ENCODE measurements at places on chromosomes 12 and 14.

DNA sequence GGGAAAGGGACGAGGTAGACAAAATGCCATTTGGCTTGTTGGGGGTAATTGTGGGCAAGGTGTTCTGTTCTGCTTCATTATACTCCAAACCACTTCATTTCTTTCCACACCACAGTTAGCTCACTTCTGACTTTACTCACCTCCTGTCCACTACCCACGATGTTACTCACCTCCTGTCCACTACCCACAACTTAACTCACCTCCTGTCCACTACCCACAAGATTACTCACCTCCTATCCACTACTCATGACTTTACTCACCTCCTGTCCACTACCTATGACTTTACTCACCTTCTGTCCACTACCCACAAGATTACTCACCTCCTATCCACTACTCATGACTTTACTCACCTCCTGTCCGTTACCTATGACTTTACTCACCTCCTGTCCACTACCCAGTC, 10.1 kb upstream of the TWF1 start:
- DNase-seq = no peak

- no peak for DNase-seq
These were observed 1665.8 kb upstream of the FLRT2 start for GRCh38 chr14:83864106-83864505.

DNA sequence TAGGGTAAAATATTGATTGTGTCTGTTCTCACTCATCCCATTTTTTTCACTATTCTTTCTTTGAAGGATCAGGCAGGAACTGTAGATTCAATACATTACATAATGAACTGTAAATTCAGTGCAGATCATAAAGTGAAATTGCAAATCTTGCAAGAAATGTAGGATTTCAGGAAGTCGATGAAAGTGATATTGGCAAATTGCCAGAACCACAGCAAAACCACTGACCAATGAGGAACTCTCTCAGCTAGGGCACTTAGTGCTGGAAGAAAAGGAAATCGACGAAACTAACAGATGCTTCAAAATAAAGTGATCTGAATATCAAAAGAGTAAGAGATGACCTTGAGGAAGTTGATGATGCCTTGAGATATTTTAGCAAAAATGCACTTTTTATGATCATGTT, 157.6 kb downstream of the AACS start:
- DNase-seq = no peak

DNA sequence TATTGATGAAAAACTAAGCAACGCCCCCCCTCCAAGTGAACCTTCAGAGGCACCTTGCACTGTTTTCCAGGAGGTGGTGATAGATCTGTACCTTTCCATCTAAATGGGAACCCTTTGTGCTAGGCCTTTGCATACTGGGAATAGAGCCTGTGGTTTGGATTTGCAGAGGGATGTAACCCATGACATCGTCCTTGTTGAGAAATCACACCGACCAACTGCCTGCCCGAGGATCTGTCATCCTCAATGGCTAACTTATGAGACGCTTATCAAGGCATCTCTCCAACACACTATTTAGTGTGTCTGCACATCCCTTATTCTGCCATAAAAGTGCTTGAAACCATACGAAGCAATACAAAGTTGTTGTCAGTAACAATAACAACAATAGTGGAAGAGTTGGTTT, 22.9 kb downstream of the NTN4 start:
- no peak for DNase-seq

- no peak for DNase-seq
These were observed 15.1 kb downstream of the PHETA1 start for GRCh38 chr12:111353603-111354295.

- no peak for DNase-seq
These were observed 35.9 kb downstream of the FLRT2 start for GRCh38 chr14:85565862-85566296.

DNA sequence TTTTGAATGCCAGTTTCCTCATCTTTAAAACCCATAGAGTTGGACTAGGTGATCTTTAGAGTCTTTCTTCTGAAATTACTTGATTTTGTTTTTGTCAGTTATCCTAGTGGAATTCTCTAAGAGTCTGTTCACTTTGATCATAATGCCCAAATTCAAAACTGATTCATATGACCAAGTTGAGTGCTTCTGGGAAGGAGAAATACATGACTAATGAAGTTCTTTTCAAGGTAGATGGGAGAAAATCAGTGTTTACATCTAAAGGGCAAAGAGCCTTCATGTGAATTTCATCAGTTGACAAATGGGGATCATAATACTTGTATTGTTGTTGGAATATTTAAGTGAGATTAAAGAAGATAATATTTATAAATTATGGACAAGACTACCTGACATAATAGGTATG, 53.2 kb downstream of the ERC1 start:
- no peak for DNase-seq

GRCh38 chr12:54286042-54287030, 5.8 kb downstream of the HNRNPA1 start:
- no peak for DNase-seq

DNA sequence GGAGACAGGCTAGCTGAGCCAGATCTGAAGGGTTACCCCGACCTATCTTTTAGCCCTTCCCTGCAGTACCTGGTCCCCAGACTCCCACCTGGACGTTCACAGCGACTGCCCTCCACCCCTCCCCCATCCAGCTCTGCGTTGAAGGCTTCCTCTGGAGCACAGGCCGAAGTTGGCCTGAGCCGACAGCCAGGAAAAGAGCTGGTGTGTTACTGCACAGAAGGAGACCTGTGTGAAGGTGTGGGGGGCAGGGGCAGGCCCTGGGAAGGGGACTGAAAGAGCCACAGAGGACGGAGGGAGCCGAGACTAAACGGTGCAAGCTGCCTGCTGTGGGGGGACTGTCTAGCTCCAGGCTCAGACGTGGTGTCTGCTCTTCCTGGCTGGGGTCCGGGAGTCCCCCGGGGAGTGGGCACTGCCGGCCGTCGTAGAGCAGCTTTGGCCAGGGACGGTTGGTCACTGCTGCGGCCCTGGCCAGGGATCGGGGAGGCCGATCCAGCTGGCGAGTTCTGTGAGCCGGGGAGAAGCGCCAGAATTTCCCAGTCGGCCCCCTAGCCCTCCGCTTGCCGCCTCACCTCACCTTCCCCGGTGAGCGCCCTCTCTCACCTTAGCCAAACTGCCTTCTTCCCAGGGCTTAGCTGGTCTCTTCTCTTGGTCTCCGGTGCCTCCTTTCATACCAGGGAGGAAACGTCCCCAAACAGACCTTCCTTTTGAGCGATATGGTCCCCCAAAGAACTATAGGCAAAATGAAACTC, 899 bp upstream of the COL2A1 start:
- DNase-seq = no peak

DNA sequence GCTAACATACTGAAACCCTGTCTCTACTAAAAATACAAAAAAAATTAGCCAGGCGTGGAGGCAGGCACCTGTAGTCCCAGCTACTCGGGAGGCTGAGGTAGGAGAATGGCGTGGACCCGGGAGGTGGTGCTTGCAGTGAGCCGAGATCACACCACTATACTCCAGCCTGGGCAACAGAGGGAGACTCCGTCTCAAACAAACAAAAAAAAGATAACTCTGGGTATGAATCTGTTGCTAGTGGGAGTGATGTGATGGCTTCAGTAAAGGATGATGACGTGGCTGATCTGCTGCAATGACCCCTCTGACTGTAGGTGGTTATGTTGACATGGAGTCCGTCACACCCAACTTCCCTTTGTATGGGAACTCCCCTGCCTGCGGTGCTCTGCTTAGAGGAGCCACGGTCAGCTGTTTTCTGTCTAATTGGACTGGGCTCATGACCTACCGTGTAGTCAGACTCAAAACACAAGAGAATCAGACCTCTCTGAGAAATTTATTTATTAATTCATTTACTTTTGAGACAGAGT, 59.1 kb upstream of the MED13L start:
- DNase-seq = no peak

- DNase-seq = no peak
These were observed 10.6 kb downstream of the AHNAK2 start for GRCh38 chr14:104967386-104968152.

GRCh38 chr12:78455991-78456390, 408.6 kb upstream of the SYT1 start:
- no peak for DNase-seq
